ENCODE measurements at places on chromosomes 16 and 17. TPM values are rescaled to one million over a fixed set of nuclear protein-coding genes. Genes with fewer than 3 reads are reported as not detected.

FKBP10 gene
- 159 TPM for total RNA-seq

OTOP3 gene
- total RNA-seq: not detected

TP53TG3F gene
- total RNA-seq: not detected

ABCC3 gene
- total RNA-seq: 0.13 TPM

HNF1B gene
- not detected for total RNA-seq

MFSD11 gene
- 25.2 TPM for total RNA-seq

CLEC19A gene
- not detected for total RNA-seq

MAPK7 gene
- 12.6 TPM for total RNA-seq

NT5C gene
- total RNA-seq: 42.4 TPM

GRAPL gene
- 56.0 TPM for total RNA-seq

ADAD2 gene
- not detected for total RNA-seq

MGAT5B gene
- 0.13 TPM for total RNA-seq

Measured in dermis microvascular lymphatic vessel endothelial cell (primary cell).